ENCODE measurements at places on chromosomes 7 and 10.

GRCh38 chr7:151076863-151077704, 3.5 kb downstream of the FASTK start:
- no peak for DNase-seq

DNA sequence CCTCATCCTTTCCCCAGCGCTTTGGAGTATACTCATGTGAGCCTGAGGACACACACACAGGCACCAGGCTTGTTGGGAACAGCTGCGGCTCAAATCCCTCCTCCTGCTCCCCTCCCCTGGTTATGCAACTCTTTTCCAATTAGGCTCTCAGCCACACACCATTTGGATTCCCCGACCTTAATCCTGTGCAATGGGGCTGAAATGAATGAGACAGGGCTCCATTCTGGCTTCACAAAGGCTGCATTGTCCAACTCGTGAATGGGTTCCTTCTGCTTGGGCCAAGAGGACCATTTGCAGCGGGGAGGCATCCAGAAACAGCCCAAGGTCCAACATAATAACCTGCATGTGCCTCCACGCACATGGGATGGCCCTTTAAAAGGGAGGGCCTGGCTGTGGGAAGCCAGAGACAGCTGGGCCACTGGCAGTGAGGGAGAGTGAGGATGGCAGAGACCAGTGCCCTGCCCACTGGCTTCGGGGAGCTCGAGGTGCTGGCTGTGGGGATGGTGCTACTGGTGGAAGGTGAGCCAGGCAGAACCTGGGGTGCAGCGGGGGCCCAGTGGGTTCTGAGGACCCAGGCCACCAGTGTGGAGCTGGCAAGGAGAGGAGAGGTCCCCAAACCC, at the start of gene RGR:
Gene RGR (plus strand): TSS at position 403 of the 620 bp plus-strand sequence. CDS start 38 bp downstream, at position 441.
- no peak for DNase-seq

GRCh38 chr7:92976931-92977330, 140.6 kb upstream of the CDK6 start:
- no peak for DNase-seq

- DNase-seq, result no peak
Measured at GRCh38 chr7:42347616-42348015, 110.6 kb upstream of the GLI3 start.

DNA sequence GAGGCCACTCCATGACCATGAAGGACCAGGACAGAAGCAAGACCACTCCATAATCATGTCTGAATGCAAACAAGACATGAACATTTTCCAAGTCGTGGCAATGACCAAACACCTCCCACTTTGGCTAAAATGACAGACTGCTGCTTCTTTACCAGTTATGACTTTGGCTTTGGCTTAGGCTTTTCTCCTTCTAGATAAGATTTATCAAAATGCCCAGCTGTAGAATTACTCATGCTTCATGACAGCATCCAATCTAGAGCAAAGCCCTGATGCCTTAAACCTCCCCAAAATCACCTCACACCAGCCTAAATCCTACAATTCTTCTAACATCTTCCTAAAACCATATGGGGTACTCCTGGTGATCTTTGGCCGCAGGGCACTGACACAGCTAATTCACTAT, 102.1 kb downstream of the VPS41 start:
- DNase-seq, result no peak

- peak; percentile 61 for DNase-seq
Measured at GRCh38 chr7:56063882-56064625, at the start of gene SUMF2. Gene SUMF2 (plus strand): TSS chr7:56064286. CDS start chr7:56064312, 26 bp downstream.

Measured in cortex of kidney (tissue), 1 donor.